ENCODE measurements at places on chromosomes 13 and 19. TPM values are rescaled to one million over a fixed set of nuclear protein-coding genes. Genes with fewer than 3 reads are reported as not detected.

DNA sequence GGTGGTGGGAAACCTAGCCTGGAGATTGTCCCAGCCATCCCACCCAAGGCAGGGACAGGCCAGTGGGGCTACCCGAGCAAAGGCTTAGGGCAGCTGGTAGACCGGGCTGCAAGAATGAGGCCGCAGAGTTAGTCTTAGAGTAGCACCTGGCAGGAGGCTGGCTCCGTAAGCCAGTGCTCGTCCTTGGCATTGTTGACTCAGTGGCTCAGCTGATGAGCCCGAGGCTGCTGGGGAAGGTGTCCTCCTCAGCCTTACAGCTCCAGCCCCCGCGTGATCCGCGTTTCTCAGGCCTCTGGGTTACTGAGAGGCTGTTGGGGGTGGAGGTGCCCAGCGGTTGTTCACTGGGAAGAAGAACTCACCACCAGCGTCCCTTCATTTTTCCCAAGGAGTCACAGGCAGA lies 24.7 kb downstream of the PPP1R37 start:
- no peak for DNase-seq

Gene SLITRK5
- 0.44 TPM for total RNA-seq

DNA sequence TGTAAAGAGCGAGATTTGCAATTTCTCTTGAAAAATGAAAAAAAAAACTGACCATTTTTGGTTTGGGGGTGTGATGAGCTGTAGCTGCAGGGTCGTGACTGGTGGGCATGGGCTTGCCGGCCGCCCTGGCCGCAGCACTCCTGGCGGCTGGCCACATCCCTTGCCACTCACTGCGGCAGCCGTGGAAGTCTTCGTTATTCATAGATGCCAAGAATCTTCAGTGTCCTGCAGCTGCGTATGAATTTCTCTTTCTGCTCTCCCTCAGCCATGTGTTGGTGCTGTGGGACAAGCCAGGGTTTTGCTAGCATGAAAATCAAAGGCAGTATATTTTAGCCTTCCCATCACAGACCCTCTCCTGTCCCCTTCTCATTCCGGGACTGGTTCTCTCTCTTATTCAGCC lies 151.7 kb upstream of the TSHZ3 start:
- no peak for DNase-seq

DNA sequence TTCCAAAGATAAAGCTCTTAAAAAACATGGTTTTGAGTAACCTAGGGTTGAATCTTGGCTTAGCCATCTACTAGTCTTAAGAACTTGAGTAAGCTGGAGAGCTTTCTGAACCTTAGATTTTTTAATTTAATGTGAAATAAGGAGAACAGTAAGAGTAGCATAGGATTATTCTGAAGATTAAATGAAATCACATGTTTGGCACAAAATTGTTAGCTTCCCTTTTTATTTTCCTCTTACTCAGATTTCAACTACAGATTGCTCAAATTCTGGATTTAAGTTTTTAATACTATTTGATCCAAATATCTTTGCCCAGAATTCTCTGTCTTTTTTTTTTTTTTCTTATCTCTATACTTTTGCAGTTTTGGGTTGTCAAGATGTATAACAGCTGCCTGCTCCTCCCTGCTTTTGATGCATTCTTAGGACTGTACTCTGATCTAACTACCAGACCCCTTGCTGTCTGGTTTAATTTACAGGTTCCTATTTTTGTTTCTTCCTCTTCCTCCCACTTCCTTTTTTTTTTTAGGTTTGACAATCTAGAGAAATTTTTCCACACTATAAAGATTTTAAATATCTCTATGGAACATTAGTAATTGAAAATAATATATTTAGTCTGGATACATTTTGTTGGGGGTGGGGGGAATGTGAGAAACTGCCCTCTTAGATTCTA lies 12.3 kb downstream of the POMP start:
- DNase-seq: no peak

DNA sequence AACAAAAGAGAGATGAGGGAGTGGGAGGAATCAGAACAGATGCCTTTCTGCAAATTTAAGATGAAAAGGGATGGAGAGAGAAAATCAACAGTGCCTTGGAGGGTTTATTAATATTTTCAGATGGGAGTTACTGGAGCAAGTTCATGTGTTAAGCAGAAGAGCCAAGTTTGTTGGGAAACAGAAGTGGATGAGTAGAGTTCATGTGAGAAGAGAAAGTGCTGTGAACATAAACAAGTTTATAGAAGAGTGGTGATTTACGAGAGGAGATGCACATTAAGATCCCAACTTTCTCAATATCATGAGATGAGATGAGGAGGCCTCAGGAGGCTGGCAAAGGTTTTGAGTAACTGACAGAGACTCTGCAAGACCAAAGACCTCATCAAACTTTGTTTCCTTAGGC lies 274.1 kb upstream of the HTR2A start:
- no peak for DNase-seq

DNA sequence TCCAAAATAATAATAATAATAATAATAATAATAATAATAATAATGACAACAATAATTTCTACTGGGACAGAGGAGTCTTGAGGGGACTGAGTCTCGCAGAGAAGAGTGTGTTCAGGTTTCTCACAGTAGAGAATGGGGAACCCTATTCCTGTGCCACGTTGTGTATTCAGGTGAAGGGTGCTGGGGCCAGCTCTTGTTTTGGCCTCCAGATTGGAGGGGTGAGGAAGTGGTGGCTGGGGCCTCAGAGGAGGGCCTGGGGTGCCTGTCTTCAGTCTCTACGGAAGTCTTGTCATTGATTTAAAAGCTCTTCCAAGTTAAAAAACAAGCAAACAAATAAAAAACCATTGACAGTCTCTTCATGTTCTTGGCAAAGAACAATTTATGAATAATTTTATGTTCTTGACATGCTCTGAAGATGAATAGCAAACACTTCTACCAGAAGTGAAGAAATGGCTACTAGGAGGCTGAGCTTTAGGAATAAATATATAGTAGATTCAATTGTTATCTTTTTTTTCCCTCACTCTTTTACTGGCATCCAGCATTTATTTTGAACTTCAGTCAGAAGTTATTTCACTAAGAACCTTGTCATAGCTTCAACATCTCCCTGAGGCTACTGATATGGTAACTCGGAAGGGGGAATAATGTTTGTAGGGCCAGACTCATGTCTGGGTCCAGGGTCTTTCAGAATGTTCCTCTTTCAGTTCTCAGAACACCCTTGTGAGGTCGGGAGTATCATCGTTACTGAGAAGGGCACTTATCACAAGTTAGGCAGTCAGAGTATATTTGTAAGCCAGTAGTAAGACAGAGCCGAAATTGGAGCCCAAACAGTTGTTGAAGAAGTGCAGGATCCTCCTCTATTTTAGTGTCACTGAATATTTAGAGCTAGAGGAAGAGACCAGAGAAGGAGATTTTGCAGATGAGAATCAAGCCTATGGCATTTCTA lies 13.1 kb downstream of the LRCH1 start:
- DNase-seq: no peak

Gene MAP4K1
- 0.80 TPM for total RNA-seq

Gene PDE4C
- 0.29 TPM for total RNA-seq

DNA sequence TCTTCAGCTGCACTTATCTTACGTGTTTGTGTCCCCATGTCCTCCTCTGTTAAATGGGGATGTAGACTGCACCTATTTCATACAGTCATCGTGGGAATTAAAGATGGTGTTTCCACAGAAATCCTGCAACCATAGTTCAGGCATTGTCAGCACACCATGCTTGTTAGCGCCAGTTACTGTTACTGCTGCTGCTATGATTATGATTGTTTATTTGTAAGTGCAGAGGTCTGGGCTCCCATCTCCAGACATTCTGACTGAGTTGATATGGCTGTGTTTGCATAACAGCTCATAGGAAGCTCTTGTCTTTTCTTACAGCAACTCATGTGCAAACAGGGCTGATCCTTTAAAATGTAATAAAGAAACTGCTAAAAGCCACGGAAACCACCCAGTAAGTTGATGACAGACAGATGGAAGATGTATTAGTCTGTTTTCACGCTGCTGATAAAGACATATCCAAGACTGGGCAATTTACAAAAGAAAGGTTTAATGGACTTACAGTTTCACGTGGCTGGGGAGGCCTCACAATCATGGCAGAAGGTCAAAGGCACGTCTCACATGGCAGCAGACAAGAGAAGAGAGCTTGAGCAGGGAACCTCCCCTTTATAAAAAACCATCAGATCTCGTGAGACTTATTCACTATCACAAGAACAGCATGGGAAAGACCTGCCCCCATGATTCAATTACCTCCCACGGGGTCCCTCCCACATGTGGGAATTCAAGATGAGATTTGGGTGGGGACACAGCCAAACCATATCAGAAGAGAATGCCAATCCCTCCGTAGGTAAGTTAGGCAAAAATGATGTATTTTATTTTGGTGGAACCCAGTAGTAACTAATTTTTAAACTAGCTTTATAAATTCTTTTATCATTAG lies 1.6 kb downstream of the ZSCAN5A start:
- no peak for DNase-seq

Gene LYL1
- total RNA-seq: 8.3 TPM
